ENCODE measurements at places on chromosomes 6 and 20. TPM values are rescaled to one million over a fixed set of nuclear protein-coding genes. Genes with fewer than 3 reads are reported as not detected.

Gene PNLDC1
- not detected for total RNA-seq

GRCh38 chr6:5303682-5304081 is 42.4 kb downstream of the FARS2 start:
- no peak for ATAC-seq

- peak; percentile 27 for ATAC-seq
Observed at GRCh38 chr6:82246802-82247504, 591 bp downstream of the IBTK start.

DNA sequence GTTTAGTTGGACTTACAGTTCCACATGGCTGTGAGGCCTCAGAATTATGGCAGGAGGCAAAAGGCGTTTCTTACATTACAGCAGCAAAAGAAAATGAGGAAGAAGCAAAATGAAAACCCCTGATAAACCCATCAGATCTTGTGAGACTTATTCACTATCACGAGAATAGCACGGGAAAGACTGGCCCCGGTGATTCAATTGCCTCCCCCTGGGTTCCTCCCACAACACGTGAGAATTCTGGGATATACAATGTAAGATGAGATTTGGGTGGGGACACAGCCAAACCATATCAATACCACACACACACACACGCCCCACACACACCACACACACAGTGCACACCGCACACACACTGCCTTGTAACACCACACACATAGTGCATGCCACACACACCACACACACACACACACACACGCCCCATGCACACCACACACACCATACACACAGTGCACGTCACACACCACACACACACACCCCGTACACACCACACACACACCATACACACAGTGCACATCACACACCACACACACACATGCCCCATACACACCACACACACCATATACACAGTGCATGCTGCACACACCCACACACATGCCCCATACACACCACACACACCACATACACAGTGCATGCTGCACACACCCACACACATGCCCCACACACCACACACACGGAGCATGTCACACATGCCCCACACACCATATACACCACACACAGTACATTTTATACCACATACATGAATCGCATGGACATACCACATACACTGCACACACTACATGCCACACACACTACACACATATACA is 310.5 kb downstream of the TAF4 start:
- ATAC-seq, result no peak

DNA sequence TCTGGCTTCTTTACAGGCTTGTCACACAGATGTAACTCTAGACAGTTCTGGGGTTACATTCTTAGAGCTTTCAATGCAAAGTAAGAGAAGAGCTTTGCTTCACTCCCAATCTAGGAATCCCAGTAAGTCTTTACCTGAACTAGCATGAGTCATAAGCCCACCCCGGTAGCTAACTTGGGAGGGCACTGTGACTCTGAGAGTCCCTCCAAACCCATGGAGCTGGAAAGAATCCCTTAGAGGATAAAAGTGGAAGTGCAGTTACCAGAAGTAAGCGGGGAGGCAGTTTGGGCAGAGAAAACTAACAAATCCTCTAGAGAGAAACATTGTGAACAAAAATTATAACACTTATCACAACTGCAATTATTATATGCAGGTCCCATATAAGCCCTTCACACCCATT is 84.0 kb upstream of the SMLR1 start:
- no peak for ATAC-seq

Gene SIRPB1
- total RNA-seq, result 3.5 TPM

GRCh38 chr6:15443119-15443830 is 197.4 kb downstream of the JARID2 start:
- ATAC-seq, result peak; percentile 69

- peak; percentile 20 for ATAC-seq
Observed at GRCh38 chr20:3046677-3047462, 1.0 kb downstream of the MRPS26 start.

GRCh38 chr6:138107752-138108592 is 753 bp upstream of the PERP start:
- peak; percentile 48 for ATAC-seq

Gene ZCCHC3
- total RNA-seq, result 6.2 TPM

DNA sequence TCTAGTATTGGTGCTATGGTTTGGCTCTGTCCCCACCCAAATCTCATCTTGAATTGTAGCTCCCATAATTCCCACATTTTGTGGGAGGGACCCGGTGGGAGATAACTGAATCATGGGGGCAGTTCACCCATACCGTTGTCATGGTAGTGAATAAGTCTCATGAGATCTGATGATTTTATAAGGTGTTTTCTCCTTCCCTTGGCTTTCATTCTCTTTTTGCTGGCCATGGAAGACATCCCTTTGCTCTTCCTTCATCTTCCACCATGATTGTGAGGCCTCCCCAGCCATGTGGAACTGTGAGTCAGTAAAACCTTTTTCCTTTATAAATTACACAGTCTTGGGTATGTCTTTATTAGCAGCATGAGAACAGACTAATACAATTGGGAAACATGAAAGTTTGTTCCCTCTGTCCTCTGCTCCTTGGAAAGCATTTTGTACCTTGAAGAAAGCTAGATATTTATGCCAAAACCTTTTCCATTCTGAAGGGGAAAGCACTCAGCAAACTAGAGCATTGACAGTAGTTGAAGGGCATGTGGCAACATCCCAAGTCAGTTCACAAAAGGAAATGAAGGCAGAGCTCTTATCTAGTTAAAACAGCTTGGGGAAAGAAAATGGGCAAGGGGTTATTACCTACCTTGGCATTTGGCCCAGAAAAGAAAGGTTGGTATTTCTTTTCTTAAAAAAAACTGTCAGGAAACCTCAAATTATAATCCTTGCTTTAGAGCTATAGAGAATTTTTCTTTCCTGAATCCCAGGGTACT is 10.7 kb upstream of the TNFAIP3 start:
- no peak for ATAC-seq

Gene HSPA1L
- total RNA-seq, result 0.44 TPM

Gene CENPB
- total RNA-seq, result 50.8 TPM

DNA sequence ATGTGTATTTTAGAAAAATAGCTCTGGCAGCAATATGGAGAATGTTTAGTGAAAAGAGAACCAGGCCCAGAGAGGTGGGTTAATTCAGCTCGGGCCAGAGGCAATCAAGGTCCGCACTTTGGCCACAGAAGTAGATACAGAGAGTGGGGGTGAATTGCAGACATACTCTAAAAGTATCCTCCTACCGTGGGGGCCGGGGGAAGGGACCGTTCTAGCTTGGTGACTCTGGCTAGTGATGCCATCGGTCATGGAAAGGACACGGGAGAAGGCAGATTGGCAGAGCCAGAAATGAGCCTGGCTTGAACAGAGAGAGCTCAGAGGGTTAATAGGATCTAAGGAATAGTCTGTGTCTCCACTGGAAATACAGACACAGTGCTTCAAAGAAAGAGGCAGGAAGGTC is 173.1 kb downstream of the MTHFD1L start:
- no peak for ATAC-seq

DNA sequence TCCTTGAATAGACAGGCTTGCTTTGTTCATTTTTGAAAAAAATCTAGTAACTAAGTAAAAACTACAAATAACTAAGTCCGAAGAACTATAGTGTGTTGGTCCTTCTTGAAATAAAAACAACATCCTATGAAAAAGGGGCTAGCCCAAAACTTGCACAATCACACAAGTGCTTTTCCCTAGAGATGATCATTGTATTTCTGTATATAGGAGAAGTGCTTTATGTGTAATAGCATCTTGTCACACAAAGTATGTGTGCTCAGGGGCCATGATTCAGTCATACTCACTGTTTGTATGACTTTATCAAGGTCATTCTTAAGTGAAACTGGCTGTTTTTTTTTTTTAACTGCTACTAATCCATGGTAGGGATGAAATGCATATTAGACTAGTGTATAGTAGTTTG is 179.8 kb downstream of the DTNBP1 start:
- ATAC-seq, result no peak

Gene GFOD1
- total RNA-seq, result 22.8 TPM

GRCh38 chr6:7725412-7725811 is 487 bp upstream of the BMP6 start:
- ATAC-seq, result no peak

DNA sequence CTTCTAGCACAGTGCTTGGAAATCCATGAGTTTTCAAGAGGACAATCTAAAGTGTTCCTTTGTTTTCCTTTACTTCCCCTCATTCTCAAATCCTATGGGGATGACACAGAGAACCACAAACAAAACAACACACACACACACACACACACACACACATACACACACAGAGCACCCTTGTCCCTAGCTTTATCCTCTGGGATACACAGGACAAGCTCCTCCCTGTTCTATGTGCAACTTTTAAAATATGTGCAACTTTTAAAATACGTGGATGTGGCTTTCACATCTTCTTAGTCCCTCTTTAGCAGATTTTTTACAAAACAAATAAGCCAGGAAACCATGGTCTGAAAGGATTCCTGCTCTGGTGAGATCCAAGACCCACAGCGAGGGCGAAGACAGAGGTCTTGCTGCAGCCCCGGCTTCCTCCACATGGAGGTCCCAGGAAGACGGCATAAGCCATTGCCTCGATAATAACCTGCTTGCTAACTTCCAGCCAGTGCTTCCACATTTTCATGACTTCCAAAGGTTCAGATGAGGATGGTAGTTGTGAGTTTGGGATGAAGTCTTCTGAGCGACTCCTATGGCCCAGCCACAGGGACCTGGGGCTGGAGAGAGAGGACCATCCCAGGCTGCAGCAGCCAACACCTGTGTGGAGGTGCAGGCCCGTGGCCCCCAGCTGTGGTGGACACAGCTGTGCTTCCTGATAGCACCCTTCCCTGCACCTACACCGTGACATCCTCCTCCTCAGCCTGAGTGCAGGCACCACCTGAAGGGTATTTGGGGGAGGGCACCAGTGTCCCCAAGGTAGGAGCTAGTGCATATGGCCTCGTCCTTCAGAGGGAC is 62.8 kb upstream of the CD93 start:
- no peak for ATAC-seq

GRCh38 chr6:92822222-92822621 is 597.1 kb downstream of the EPHA7 start:
- ATAC-seq, result no peak

DNA sequence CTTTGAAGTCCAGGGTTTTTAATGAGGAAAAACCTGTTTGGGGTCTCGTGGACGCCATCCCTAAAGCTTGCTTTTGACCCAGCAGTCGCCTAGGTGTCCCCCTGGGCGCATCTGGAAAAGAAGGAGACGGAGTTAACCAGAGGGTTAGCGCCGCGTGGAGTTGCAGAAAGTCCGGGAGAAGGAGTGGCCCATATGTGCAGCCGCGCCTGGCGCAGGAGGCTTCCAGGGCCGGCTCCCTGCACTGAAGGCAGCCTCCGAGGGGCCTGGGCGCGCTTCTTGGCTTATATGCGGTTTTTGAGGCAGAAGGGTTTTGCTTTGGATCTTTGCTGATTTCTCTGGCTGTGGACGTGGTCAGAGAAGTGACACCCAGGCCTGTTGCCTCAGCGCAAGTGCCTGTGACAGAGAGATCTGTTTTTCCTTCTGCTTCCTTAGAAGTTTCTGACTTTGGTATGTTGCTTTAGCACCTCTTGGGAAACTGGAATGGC is 987 bp downstream of the TMEM181 start:
- peak; percentile 49 for ATAC-seq

Gene MYMX
- total RNA-seq, result 0.44 TPM

DNA sequence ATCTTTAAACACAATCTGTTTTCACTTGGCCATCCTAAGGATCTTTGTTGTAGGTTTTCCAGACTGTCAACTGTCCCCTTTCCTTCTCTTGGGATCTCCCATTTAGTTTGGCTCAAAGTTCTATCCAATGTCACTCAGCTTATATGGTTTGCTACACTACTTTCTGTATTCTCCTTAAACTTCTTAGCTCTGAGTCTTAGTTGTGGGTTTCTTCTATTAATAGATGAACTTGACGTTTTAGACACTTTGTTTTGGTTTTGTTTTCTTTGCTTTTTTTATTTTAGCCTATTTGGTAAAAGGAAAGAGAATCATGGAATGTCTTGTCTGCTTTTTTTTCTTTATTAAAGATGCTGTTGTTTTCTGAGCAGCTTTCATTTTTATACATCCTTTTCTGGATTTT is 11.4 kb downstream of the RMND1 start:
- no peak for ATAC-seq

DNA sequence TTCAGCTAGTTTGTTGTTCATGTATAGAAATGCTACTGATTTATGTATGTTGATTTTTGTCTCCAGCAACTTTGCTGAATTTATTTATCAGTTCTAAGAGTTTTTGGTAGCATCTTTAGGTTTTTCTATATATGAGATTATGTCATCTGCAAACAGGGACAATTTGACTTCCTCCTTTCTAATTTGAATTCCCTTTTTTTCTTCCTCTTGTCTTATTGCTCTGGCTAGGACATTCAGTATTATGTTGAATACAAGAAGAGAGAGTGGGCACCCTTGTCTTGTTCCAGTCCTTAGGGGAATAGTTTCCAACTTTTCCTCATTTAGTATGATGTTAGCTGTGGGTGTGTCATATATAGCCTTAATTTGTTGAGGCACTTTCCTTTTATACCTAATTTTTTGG is 58.2 kb downstream of the CDH26 start:
- ATAC-seq, result no peak

Gene LINC00237
- not detected for total RNA-seq

Gene GINS1
- 8.6 TPM for total RNA-seq

Gene RIOK1
- 21.5 TPM for total RNA-seq

GRCh38 chr6:41675176-41675775 is 37.0 kb downstream of the MDFI start:
- ATAC-seq, result no peak

Gene CCDC28A
- total RNA-seq, result 10.1 TPM

GRCh38 chr6:157412791-157413190 is 31.8 kb downstream of the ZDHHC14 start:
- ATAC-seq, result no peak

Gene C6orf58
- not detected for total RNA-seq

DNA sequence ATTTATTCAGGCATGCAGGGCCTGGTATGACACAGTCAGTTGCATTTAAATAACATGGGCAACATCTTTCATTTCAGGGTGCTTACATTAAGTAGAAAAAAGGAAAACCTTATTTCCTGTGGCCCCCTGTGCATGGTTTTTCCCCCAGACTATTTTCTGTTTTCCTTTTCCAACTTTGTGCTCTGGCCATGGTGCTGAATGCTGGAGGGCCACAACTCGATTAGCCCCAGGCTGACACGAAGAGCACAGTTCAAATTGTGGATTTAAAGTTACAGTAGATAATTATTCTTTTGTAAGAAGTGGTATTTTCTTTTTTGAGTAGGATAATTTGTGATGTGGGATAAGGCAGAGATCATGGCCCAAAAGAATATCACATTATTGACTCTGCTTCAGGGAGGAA is 332.0 kb downstream of the HAO1 start:
- no peak for ATAC-seq

Measured in esophagus mucosa (tissue), 1 donor.